Effector CD8-positive, alpha-beta T cell (primary cell): ENCODE measurements at places on chromosomes 2 and 18.

- DNase-seq, result no peak
Observed at GRCh38 chr2:10894264-10894935, 17.3 kb upstream of the KCNF1 start.

DNA sequence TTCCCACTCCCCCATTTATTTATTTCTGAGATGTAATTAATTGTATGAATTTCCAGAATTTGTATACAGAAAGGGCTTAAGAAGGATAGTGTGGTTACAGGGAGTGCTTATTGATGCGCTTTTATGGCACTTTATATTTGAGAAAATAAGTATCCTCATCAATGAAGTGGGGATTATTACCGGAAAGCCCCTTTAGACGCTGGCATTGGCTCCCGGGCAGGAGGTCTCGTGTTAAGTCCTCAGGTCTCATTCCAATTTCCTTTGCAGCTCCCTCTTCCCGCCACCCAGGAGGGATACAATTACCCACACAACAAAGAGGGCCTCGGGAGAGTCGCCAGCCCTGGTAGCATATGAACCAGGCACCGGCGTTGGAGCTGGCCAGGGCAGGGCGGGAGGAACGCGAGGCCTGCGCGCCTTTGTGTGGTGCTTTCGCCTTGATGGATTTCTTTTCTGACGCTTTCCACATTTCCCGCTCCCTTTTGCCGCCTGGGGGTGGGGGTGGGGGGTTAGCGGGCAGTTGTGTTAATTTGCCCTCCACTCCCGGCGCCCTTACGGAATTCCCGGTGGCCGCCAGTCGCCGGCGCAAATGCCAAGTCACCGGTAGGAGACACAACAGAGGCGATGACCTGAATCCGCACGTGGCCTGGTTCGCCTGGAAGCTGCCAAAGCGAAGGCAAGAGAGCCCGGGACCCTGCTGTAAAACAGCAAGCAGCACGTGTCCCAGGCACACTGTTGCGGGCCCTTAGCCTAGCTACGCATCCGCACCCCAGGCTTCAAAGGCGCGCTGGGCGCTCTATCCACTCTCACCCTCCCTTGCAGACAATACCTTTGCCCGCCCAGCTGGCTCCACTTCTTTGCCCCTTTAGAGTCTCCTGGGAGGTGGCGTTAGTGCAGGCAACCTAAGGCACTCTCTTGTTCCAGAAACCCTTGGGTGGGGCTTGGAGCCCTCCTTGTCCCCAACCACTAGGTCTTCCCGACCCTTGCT lies 3.3 kb downstream of the GAD1 start:
- DNase-seq, result no peak

GRCh38 chr2:105617631-105618350 lies 126.9 kb upstream of the NCK2 start:
- DNase-seq, result no peak

DNA sequence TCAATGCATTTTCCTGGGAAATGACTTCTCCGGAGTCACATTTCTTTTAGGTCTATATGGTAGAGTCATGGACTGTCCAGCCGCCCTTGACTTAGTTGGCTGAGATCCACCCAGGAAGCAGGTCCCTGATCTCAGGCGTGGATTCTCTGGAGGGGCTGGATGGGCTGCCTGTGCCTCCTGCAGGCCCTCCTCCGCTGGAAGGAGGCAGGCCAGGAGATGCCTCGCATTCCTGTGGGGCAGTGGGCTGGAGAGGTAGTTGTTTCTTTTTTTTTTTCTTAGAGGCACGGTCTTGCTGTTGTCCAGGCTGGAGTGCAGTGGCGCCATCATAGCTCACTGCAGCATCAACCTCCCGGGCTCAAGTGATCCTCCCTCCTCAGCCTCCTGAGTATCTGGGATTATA lies 129.0 kb upstream of the MYCN start:
- DNase-seq, result no peak

DNA sequence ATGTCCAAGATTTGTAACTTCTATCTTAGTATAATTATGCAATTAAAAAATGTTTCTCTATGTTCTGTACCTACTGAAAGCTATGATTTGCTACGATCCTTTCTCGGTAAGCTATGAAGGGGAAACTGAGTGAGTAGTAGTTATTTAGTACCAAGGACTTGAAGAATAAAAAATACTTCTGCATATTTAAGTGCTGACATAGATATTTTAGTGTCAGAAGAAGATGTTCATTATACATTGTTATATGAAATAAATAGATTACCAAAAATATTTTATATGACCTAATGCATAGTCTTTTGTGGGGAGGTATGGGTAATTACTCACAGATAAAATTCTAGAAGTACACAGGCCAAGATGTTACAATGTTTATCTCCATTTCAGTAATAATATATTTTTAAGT lies 39.0 kb downstream of the DSEL start:
- DNase-seq, result no peak

DNA sequence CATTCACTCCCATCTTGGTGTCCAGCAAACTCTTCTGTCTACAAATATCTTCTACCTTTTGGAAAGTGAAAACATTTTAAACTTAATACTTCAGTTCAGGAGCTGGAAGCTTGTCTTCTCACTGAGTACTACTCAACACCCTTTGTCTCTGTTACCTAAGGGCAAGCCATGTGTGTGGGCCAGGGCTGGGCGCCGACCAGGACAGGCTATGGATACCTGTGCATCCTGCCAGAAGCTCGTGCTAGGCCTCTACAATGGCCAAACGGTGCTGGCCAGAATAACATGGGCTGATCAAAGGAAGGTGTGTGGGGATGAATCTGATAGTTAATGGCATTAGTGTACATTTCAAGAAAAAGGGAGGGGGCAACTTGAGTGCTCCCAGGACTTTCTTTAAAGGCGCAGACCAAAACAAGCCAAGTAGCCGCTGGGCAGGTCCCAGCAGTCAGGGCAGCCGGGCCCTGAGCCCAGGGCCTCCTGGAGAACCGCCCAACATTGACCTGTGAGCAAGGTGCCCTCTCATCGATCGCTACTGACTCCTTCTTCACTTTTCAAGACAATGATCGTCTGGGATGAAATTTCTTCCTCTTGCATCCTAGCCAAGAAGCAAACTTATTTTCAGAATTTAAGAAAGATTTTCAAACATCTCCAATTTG lies 29.0 kb upstream of the ID2 start:
- DNase-seq, result no peak

DNA sequence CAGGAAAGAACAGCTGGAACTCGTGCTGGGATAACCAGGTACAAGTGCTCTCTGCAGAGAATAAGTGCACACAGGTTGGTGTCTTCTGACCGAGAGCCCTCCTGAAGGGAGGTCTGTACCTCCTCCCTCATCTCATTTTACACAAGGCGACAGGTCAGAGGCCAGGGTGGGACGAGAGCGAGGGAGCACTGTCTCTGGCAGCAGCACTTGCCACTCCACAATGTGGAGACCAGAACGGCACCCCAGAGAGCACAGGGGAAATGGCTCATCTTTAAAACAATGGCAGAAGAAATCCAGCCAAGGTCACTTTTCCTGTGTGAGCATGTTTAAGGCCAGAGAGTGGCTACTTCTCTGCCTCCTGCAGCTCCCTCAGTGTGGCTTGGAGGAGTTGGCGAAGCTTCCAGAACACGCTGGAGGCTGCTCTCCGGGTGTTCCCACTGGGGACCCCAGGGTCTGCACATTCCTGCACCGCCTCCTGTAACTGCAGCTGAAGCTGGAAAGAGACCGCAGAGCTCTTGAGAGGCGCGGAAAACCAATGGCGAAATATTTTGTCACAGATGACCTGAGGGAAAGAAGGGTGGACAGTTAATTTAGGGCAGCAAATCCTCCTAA lies 20.8 kb downstream of the DIPK1C start:
- DNase-seq, result no peak

- no peak for DNase-seq
Observed at GRCh38 chr2:172685467-172685866, 50.2 kb upstream of the RAPGEF4 start.

DNA sequence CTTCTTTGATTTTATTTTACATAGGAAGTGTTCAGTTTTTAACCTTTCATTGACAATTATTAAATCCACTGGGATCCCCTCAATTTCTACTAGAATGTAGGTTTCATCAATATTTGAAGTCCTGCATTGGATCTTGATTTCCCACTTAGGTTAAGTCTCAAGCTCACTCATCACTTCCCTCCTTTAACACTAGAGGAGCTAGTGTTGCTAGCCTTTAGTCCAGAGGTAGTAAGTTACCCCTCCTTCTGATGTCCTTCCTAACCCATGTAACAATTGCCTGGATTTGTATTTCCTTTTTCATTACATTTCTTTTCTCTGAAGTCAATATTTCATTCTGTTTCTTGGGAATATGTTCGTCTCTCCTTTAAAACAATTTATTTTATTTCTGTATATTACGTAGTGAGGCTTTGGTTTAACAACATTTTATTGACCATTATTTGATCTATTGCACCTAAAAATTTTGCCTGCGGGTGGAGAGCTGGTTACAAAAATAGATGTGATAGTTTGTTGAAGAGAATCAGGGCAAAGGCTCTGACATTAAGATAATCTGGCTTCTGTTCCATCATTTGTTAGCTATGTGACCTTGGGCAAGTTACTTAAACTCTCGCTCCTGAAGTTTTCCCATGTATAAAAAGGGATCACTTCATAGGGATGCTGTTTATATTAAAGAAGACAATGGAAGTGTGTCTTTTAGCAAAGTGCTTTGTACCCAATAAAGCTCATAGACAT lies 833.0 kb downstream of the SLC4A3 start:
- DNase-seq, result no peak

- DNase-seq, result no peak
Observed at GRCh38 chr2:9392898-9393765, 30.2 kb downstream of the ITGB1BP1 start.

DNA sequence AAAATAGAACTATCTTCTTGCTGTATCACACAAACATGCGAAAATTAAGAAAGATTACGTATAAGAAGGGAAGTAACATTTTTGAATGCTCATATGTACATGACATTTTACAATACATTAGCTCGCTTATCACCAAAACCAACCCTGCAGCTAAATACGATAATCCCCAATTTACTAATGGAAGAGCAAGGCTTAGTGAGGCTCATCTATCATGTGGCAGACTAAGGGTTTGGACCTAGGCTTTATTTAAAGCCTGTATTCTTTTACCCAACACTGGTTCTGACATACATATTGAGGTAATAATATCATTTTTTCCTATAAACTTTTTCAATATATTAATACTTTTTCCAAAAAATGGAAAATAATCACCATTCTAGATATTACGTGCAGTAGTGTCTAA lies 116.8 kb upstream of the TTC39C start:
- DNase-seq, result no peak

- no peak for DNase-seq
Observed at GRCh38 chr2:320561-320960, 32.7 kb upstream of the ALKAL2 start.

GRCh38 chr2:70961648-70961994 lies 16.8 kb upstream of the ANKRD53 start:
- DNase-seq, result no peak

- no peak for DNase-seq
Observed at GRCh38 chr2:219446101-219446504, 11.5 kb downstream of the SPEG start.

GRCh38 chr2:30694286-30695055 lies 112.8 kb downstream of the CAPN13 start:
- no peak for DNase-seq
